HAP-1 (cell line): ENCODE measurements at places on chromosomes 7 and 10.

GRCh38 chr10:13483951-13484350, 44.9 kb downstream of the BEND7 start:
- DNase-seq: no peak

GRCh38 chr7:128889121-128889520, 21.4 kb downstream of the KCP start:
- no peak for DNase-seq

DNA sequence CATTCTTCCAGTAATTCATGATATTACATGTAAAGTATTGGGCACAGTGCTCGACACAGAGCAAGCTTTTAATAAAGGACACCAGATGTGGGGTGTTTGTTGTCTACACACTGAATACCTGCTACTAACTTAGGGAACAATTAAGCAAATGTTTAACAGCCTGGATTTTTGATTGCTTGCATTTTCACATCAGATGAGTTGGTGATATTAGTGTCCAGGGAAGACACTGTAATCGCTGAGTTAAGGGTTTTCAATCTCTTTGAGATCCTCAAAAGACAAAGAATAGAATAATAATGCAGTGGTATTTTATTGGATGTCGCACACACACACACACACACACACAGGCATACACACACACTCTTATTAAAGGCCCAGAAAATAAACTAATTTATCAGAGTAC, 79.1 kb downstream of the VIM start:
- no peak for DNase-seq

- DNase-seq: no peak
Measured at GRCh38 chr7:92656121-92656520, 65.9 kb upstream of the FAM133B start.

DNA sequence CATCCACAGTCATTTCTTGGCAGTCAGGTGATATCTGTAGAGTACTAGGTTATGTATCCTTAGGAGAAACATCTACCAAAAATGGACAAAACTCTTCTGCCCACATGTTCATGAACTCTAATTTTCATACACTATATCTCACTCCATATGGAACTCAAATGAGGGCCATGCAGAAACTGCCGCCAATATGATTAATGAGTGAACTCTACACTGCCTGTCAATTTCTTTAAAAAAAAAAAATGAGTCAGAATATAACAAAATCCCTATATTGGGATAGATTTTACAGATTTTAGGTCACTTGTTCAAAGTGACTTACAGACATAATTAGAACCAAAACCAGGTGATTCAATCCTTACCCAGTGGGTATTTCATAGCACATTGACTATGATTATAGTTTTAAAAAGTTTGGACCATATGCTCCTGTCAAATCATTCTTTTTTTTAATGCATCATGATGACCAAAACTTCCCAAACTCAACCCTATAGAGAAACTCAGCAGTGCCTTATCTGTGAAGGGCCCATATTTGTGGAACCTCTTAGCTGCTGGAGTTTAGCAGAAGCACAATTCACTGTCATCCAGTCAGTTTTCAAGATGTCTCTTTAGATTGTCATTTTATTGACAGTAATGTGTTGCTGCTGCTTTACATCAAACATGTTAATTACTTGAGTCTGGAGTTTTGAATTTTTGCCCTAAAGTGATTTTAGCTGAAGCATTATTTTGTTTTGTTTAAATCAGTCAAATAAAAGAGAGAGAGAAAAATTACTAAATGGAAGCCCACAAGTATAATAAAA, 11.1 kb downstream of the LRRN3 start:
- no peak for DNase-seq

- DNase-seq: no peak
Measured at GRCh38 chr10:68196701-68197100, 35.2 kb downstream of the ATOH7 start.

GRCh38 chr7:26369593-26369992, 77.9 kb downstream of the SNX10 start:
- DNase-seq: peak; percentile 45

- DNase-seq: no peak
Measured at GRCh38 chr7:31816810-31817209, 129.8 kb downstream of the PPP1R17 start.

GRCh38 chr10:74643596-74643975, 182.8 kb upstream of the KAT6B start:
- DNase-seq: no peak

- DNase-seq: no peak
Measured at GRCh38 chr7:105218215-105218614, 170.5 kb downstream of the SRPK2 start.

- no peak for DNase-seq
Measured at GRCh38 chr7:101428093-101428866, 65.6 kb downstream of the COL26A1 start.

DNA sequence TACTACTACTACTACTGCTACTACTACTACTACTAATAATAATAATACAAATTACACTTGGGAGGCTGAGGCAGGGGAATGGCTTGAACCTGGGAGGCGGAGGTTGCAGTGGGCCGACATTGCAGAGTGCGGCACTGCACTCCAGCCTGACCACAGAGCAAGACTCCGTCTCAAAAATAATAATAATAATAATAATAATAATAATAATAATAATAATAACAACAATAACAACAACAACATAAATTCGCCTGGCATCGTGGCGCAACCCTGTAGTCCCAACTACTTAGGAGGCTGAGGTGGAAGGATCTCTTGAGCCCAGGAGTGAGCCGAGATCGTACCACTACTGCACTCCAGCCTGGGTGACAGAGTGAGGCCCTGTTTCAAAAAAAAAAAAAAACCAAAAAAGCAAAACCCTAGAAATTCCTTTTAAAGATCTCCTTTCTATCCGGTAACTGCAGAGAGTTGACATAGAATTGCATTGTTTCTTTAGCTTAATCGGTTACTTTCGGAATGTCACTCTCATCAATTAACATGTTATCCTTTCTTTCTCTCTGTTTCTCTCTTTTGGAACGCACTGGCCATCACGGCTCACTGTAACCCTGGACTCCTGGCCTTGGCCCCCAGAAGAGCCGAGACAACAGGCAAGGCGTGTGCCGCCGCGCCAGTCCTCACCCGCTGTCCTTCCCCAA, 972 bp downstream of the PHYH start:
- no peak for DNase-seq

DNA sequence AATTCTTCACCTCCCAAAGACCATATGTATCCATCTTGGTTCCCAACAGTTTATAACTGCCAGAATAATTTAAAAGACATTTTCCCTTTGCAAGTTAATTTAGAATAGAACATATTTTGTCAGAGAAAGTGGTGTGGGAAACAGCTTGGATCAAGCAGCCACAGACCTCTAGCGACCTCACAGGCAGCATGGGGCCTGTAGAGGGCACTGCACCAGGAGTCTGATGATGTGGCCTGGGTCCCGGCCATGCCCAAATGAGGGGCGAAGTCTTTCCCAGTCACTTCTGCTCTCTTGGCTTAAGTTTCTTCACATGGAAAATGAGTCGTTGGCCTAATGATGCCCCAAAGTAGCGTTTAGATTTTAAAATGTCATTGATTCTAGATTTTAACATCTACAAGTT, 243.2 kb downstream of the SDK1 start:
- DNase-seq: no peak

DNA sequence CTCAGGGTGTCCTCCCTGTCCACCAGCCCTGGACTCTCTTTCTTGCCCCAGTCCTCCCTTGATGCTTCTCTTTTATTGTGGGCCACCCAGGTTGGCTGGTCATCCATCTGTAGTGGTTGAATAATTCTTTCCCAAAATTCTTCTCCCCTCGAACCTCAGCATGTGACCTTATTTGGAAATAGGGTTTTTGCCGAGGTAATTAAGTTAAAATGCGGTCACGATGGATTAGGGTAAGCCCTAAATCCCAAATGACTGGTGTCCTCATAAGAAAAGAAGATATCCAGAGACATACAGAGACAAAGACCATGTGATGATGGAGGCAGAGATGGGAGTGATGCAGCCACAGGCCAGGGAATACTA, 74.3 kb downstream of the GFRA1 start:
- DNase-seq: no peak

GRCh38 chr7:30983914-30984247, 20.1 kb downstream of the GHRHR start:
- no peak for DNase-seq

DNA sequence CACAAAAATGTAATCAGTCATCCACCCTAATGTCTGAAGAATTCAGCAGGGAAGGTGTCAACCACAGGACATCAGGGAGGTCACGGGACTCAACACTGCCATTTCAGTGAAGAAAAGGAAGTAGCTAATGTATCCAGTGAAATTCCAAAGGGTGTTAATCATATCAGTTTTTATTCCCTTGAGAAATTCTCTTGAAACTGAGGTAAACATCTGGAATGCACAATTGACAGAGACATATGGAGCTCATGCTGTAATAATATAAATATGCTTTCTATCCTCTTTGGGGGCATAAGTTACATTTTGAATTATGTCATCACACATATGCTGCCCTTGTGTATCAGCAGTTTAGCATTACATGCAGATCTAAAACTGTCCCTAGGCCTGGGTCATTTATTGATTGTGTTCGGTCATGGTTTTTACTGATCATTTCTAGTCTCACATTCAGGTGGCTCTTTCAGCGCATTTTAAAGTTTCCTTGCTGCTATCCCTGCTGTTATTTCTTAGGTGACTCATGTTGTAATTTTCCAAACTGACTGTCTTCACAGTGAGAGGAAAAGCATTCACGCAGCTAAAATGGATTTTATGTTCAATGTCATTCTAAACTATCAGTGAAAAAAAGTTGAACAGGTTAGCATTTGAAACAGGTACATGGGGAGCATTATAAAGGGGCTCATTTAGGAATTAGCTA, 273.9 kb downstream of the TSPAN12 start:
- DNase-seq: no peak

GRCh38 chr10:43057831-43058340, 19.0 kb upstream of the RET start:
- no peak for DNase-seq

GRCh38 chr10:32377458-32378259, 30.7 kb upstream of the EPC1 start:
- peak; percentile 58 for DNase-seq

- no peak for DNase-seq
Measured at GRCh38 chr7:27091105-27091504, 4.7 kb downstream of the HOXA1 start.
